ENCODE measurements at places on chromosomes 7 and 10.

DNA sequence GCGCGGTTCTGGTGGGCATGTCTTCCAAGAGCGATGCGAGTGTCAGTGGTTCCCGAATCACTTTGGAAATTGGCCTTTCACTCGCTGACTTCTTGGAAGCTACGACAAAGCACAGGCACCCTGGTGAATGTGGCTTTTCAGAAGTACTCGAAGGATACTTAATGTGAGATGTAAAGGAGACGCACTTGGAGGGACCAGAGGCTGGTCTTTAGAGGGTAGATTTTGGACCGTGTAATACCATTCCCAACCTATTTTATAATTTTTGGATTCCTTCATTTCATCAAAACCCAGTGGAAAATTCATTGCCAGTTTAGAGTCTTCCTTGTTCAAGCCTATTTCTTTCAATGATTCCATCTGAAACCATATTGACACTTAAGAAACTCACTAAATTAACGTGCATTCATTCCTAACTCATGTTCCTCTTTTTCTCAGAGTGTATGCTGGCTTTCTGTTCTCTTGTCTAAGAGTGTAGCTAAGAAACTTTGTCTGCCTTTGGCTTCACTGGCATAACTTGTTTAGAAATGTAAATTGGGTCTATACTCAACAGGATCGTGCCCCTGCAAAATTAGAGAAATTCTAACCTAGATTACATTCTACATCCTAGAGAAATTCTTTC is 645 bp upstream of the COPG2 start:
- no peak for DNase-seq

GRCh38 chr7:109235316-109235715 is 665.6 kb downstream of the DNAJB9 start:
- DNase-seq: no peak

DNA sequence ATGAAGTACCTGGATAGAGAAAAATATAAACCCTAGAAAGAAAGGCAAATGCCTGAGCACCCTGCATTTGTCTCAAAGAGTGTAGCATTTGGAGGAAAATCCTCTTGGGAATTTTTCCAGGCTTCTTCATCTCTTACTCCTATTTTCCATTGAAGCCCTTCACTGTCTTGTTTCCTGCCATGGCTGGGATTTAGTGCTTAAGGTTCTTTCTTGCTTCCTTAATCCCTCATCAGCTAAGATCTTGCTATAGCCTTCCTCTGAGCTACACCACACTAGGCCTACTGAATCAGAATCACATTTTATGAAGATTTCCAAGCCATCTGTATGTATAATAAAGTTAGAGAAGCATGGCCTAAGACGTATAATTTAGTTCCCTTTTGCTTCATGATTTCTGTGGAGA is 97.5 kb upstream of the PHYHIPL start:
- no peak for DNase-seq

DNA sequence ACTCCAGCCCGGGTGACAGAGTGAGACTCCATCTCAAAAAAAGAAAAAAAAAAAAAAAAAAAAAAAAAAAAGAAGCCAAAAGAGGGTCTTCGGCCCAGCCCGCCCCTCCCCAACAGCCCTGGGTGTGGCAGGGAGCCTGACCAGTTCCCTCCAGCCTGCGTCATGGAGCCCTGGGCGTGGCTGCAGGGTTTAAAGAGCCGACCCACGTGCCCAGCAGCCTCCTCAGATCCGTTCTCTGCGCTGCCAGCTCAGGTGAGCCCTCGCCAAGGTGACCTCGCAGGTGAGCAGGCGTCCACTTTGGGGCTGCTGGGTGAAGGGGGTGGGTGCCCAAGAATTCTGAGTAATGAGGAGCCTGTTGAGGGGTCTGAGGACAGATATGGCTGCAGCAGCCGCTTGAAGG is at the start of gene FXYD4:
FXYD4 (plus strand) TSS at position 219 of the 400 bp plus-strand sequence. CDS start 2,111 bp downstream, outside the sequence.
- DNase-seq: no peak

DNA sequence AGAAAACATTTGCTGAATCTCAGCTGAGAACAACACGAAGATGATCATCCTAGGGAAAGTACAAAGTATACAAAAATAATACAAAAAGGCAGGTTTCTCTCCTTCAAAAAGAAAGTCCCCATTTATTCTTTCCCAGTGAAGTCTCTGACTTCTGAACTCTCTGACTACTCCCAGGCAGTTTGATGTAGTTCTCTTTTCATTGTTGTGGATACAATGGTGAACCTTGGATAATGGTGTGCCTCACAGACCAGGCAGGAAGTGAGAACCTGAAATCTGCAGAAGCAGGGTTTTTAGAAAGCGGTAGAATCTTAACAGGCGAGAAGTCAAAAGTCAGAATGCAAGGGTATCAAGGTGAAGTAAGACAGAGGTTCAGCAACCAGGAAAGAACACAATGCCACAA is 150.8 kb upstream of the NRP1 start:
- peak; percentile 65 for DNase-seq

- DNase-seq: no peak
Measured at GRCh38 chr7:19464751-19465150, 244.1 kb downstream of the POLR1F start.

GRCh38 chr10:60964257-60965235 is 20.6 kb upstream of the RHOBTB1 start:
- DNase-seq: peak; percentile 47

- no peak for DNase-seq
Measured at GRCh38 chr7:108368466-108368865, 87.8 kb downstream of the NRCAM start.

GRCh38 chr10:33145451-33146188 is 187.6 kb upstream of the ITGB1 start:
- no peak for DNase-seq

DNA sequence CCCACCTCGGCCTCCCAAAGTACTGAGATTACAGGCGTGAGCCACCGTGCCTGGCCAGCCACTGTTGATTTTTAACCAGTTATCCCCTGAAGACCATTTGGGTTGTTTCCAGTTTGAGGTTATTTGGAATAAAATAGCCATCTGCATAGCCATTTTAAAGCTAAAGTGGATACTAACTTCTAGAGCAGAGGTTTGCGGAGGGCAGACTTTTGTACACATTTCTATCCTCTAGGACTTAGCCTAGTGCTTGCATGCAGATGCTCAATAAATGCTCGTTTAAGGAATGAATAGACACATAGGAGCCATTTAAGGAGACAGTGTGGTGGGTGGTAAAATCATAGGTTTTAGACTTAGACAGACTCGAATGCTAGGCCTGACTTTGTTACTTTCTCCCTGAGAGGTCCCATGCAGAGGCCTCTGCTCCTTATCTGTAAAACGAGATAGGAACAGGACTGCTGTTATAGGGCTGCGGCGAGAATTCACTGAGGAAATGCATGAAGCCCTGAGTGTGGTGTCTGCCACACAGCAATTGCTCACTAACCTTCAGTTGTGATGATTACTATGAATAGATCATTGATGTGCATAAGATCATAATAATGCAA is 75.9 kb downstream of the PFKFB3 start:
- no peak for DNase-seq

DNA sequence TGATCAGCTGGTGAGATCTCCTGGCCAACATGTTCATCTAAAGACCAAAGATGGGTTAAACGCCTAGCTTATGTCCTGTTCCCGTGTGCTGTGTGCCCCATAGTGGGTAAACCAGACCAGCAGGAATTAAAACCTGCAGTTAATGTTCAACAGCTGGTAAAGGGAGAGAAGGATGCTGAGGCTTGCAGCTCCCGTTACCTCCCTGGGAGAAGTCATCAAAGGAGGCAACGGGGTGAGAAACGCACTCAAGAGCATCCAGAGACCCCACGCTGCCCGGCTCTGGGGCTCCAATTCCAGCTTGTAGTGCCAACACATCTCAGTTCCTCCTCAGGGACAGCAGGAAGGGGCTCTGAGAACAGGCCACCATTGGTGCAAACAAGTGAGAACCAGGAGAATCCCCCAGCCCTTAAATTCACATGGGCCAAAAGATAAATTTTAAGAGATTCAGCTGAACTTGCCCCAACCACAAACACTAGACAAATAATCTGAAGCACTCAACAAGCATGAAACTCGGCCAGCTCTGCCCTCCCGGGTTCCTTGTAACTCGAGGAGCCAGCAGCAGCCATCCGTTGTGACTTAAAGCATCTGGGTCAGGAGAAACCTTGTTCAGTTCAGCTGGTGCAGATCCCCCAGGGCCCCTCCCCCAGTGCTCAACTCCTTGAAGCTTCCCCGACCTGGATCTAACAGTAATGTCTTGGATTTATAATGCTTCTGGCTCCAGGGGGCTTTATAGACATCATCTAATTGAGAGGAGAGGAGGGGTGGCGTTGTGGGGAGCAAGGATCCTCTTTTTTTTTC is 29.4 kb downstream of the FAM241B start:
- no peak for DNase-seq

- no peak for DNase-seq
Measured at GRCh38 chr7:133698127-133698526, 429.0 kb upstream of the LRGUK start.

DNA sequence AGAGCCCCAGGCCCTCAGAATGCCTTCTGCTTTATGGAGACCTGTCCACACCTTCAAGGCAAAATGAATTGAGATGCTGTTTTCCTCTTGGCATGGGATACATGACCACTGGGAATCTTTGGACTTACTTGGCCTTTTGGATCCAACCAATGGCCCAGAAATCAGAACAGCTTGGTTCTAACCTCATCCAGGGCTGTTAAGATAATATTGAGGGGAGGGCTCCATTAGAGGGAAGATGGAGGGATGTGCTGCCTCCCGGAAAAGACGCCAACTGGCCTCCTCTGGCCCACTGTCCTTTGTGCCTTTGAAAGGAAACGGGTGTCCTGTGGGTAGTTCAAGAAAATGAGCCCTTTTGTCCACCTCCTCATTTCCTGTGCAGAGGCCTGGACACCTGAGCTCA is 530.9 kb downstream of the KCNMA1 start:
- no peak for DNase-seq

DNA sequence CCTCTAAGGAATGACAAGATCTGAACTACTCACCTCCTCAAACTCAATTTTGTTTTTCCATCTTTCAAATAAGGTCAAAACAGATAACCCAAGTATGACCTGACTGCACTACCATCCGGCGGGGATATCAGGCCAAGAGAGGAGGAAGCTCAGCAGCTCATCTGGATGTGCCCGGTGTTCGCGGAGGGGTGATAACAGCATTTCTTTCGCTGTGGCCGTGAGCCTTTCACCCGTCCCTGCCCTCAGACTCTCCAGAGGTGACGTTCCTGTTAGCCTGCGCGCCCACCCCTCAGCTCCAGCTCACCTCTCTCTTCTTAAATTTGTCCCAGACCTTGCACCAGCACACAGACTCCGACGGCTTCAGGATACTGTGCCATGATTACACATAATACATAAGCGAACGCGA is 526 bp downstream of the ZNF248 start:
- DNase-seq: peak; percentile 24

DNA sequence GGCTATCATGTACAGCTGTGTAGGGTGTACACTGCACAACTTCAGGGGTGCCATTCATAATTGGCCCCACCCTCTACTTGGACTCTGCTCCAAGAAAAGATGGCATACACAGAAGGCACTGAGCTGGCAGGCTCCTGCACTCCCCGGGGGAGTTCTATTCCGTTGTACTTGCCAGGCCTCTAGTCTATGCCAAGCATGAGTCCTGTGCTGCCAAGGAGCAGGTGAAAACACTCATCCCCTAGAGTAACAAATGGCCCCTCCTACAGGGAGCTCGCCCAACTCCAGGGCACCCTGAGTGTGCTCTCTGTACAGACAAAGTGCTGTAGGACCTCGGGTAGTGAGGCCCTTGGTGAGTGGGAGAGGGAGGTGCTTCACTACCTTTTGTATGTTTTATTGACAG is 127.2 kb downstream of the SLIT1 start:
- no peak for DNase-seq

All from HAP-1 (cell line).